Activated T-cell treated with anti-CD3 and anti-CD28 coated beads for 4 hours (primary cell): ENCODE measurements at places on chromosomes 5 and 9.

GRCh38 chr5:53424686-53425615 lies 55.5 kb upstream of the FST start:
- DNase-seq = no peak

GRCh38 chr9:69882998-69883565 lies 62.5 kb downstream of the CFAP95 start:
- DNase-seq = no peak

- DNase-seq = no peak
Observed at GRCh38 chr5:18027241-18027867, 393.1 kb downstream of the TAF11L14 start.

DNA sequence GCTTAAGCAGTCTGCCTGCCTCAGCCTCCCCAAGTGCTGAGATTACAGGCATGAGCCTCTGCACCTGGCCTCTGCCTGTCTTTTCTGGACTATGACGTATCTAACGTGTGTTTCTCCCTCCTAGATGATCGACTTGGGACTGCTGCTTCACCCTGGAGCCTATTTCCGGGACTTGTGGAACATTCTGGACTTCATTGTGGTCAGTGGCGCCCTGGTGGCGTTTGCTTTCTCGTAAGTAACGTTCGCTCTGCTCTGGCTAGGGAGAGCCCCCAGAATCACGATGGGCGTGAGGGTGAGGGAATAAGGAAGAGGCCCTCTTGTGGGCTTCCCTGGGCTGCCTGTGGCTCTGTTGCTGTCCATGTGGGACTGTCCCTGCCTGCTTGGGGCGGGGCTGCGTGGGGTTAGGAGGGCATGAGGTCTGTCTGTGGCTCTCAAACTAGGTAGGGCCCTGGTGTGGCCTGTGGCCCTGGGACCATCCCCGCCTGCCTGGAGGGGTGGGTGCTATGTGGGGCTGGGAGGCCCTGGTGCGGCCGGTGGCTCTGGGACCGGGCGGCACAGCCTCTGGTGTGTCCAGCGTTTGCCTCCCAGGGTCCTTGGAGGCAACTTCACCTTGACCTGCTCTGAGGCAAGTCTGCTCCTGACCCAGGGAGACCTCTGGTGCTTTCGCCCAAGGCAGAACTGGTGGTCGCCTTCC lies 171.7 kb downstream of the CACNA1B start:
- DNase-seq = no peak

- DNase-seq = no peak
Observed at GRCh38 chr5:136128481-136128880, 4.2 kb upstream of the SMAD5 start.

DNA sequence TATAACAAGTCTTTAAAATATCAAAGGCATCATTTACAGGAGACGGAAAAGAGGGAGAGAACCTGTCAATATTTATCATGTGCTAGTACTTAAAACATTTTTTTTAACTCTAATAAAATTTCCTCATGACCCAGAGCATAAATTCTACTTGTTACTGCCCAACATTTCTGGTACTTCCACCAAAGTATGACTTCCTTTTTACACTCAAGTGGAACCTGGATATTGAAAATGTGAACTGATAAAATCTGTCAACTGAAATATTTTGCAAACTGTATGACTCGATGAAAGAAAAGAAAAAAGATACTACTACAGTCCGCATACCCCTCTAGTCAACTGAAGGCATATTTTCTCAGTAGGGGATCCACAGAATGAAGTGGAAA lies 37.1 kb downstream of the FAM13B start:
- no peak for DNase-seq

- DNase-seq = no peak
Observed at GRCh38 chr5:112257976-112258375, 161.1 kb downstream of the EPB41L4A start.

DNA sequence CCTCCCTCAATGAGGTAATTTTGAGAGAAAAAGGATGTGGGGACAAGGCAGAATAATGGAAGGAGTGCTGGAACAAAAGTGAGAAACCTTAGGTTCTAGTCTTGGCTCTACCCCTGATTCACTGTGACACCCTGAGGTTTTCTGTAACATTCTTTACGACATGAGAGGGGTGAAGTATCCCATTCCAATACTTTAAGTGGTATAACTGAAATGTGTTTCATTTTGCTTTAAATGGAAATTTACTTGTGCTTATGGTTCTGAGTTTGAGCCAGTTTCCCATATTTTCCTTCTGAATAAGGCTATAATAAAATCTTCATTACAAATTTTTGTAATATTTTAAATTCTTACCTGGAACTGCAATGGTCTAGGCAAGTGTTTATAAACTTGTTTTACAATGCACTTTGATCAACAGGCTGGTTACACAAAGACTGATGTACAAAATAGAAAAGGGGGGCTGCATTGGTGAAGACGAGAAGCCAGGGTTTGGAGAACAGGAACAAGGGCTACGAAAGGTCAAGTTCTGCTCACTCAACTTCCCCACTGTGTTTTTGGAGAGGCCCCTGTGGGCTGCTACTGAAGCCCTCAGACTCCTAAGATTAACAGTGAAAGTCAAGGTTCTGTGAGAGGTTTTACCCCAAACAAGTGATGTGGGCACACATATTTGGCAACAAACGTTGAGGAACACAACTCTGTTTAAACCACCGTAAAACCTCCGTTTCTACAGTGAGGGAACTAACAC lies 171.9 kb upstream of the ELL2 start:
- no peak for DNase-seq

DNA sequence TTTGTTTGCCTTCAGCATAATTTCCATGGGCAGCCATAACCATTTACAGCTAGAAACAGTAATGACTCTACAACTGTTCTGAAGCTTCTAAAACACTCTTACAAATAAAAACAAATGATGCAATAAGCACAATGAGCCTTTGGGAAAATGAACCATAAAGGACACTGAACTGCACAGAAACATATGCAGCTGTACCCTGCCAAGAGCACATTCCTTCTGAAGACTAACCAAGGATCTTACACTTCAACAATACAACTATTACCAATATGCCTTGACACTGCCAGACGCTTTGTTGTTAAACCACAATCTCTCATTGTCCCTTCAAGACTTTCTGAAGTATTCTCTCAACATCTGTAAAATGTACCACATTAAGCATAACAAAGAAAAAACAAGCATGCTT lies 104.2 kb upstream of the HMHB1 start:
- DNase-seq = no peak

DNA sequence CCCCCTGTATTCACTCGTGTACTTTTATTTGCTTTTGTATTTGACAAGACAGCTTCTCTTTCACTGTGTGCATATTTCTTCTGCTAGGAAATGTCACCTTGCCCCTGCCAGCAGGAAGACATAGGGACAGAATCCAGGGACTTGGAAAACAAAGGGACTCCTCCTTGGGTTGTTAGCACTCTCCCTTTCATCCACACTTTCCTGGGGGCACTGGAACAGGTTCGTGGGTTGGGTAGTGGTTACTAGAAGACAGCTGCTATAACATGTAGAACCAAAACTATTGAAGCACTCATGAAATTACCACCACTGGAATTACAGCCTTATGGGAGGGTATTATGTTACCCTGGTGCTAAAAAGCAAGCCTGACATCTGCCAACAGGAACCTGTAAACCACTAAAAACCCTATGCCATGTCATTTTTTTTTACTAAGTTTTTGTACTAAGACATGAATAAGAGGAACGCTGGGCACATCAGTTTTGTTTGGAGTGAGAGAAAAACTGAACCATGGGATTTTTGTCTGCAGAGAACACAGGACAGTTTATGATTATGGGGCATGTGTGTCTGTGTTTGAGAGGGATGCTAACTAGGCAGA lies 4.7 kb upstream of the CCL28 start:
- no peak for DNase-seq

DNA sequence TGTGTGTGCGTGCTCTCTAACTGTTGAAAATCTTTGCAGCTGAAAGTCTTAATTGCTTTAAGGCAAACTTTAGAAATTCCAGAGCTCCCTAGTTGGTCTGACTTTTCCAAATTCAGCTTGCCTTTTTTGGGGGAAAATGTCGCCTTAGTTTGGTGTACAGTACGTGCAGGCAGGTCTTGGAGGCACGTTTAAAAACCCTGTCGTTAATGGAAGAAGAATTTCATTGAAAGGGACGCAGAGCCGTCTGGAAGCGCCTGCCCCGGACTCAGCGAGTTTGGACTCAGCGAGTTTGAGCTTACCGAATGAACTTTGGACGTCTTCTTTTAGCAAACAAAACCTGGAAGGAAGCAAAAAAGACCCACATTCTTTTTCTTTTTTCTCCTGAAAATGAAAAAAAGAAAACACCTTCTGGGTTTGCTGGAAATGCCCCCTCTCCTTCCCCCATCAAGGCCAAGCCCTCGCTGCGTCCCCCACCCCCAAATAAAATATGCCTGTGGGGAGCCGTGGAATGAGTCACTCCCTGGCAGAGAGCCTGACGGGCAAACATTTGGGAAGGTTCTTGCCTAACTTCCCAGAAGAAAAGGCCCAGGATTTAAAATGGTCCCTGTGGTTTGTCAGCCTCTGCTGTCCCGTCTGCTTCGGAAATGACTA lies 1.5 kb downstream of the NEK6 start:
- no peak for DNase-seq

DNA sequence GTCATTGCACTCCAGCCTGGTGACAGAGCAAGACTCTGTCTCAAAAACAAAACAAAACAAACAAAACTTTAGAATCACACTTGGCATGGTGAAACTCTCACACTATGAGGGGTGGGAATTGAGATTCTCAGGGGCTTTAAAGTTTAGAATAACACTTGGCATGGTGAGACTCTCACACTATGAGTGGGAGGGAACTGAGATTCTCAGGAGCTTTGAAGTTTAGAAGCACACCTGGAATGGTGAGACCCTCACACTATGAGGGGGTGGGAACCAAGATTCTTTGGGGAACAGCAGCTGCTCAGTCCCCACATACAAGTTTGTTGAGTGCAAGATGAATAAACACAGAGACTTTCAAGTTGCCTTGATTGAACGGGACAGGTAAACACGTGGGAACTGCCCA lies 149.4 kb downstream of the HSD17B3 start:
- DNase-seq = no peak

- no peak for DNase-seq
Observed at GRCh38 chr5:36558641-36559040, 47.8 kb upstream of the SLC1A3 start.

DNA sequence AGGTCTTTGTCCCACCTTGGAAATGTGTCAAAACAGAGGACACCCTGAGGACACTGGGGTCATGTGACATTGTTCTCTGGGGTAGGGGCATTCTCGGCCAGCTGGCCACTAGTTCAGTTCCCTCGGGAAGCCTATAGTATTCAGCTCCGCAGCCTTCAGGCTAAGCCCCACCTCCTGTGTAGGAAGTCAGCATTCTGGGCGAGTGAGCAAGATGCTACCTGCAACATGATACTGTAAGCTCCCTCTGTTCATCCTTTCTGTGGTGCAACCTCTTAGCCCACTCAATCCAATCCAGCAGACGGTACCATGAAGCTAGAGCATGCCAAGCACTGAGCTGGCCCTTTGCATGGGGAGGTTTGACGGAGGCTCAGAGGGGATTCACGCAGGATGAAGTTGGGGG lies 5.3 kb downstream of the NTNG2 start:
- DNase-seq = no peak

DNA sequence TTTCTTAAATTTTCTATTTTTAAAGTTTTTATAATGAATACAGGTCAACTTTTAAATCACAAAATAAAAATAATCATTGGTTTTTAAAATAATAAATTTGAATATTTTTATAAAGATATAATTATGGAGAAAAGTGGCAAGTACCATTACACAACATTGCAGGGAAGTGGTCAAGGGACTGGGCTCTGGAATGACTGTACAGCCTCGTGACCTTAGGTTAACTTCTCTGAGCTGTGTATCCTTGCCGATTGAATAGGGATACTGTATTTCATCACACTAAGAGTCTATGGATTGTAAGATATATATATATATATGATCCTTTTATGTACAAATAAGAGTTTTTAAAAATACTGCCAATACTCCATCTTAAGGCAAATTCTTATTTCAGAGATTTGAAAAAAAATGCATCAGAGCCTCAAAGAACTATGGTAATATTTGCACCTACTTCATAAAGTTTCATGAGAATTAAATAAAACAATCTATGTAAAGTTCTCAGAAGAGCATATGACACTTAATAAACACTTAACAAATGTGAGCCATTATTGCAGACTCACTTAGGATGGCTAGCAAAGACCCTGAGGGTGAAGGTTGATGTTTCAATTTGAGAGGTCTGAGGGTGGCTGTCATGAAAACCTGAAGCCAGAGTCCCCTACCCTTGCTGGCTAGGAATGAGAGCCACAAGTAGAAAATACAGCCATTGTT lies 136.5 kb downstream of the CCDC192 start:
- no peak for DNase-seq
